ENCODE measurements at places on chromosomes 2 and 18.
A peak's percentile ranks its signal among the peaks of the same experiment; 100 is the strongest.

GRCh38 chr18:2932247-2933181 is 80.4 kb downstream of the LPIN2 start:
- peak; percentile 16 for DNase-seq

DNA sequence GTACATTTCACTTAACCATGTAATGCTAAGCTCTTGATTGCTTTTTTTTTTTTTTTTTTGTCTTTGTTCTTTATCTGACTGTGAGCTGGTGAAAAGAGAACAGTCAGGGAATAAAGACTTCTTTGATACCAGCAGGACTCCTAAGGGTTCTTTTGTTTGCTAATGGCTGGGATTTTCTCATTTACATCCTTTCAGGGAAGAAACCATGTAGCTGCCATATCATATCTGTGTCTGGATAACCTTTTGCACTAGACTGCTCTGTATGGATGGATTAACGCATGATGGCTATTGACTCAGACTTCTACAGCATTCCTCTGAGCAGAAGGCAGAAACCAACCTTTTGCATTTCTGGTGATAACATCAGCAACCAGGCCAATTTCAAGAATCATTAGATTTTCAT is 504.0 kb downstream of the LRRTM4 start:
- DNase-seq: no peak

DNA sequence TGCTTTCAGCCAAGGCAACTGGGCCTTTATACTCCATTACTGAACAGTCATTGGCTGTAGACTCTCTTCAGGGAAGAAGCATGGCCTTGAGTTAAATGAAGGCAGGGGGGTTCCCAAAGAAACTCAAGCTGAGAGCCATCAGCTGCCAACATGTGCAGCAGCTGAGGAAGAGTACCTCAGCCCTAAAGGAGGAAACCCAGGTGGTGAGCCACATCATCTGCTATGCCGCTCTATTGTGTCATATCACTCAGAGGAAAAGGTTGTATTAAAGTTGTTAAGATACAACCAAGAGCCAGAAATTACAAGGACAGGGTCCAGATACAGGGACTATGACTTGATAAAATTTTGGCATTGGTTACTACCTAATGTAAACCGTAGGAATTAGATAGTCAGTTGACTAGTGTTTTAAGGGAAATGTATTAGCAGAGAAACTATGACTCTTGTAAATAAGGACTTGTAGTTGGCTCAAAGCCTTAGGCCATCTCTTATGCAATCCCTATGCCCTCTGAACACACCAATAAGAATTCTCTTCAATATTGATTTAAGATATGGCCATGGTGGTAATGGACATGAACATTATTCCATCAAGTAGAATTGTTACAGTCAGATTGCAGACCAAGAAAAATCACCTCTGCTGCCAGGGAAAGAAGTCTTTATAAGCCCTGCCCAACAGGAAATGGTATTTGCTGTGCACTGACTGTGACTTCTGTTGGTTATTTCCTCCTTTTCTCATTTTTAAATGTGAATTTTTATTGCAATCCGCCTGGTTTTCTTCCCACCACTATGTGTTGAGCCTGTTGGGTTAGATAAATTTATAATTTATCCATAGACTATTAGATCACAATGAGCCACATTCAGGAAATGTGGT is 9.2 kb upstream of the LRPPRC start:
- DNase-seq: no peak

GRCh38 chr2:76940559-76940958 is 581.6 kb downstream of the LRRTM4 start:
- DNase-seq: no peak

GRCh38 chr2:118830118-118830517 is 17.3 kb downstream of the EN1 start:
- no peak for DNase-seq
